Upper lobe of right lung (tissue), 1 donor: ENCODE measurements at places on chromosomes 2 and 18.
A peak's percentile ranks its signal among the peaks of the same experiment; 100 is the strongest.

DNA sequence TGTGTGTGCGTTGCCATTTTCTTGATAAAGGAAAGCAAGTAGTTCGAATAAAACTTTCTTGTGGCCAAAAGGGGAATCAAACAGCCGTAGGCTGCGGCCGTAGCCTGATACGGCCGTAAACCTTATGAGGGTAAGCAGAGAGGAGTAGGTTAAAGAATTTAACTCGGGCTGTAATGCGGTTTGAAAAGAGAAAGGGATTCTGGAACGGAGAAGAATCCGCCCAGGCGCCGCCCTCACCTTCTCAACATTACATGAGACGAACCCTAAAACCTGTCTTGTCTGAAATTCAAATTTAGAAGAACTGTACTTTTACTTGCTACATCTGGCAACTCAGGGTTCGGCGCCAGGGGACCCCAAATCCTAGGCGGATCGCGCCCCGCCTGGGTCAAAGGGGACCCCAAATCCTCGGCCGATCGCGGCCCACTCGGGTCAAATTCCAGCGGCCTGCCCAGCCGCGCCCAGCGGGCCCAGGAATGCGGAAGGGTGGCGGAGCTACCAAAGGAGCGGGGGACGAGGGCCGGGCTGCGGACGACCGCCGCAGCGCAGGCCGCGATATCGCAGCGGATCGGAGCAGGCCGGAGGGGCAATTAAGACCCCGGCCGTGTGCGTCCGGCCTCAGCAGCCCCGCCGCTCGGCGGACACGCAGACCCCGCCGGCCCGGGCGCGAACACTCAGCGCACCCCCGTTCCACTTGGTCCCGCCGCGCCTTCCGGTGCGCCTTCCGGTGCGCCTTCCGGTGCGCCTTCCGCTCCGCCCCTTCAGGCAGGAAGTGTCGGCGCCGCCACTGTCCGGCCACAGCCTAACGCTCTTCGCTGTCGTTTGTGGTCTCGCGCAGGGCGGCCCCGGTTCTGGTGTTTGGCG, at the start of gene MYL12B:
TSS of gene MYL12B (plus strand) at position 761 of the 861 bp plus-strand sequence. CDS start 10,766 bp downstream, outside the sequence.
- peak; percentile 94 for DNase-seq

- DNase-seq: no peak
These were observed 74.3 kb upstream of the TNP1 start for GRCh38 chr2:216934151-216934550.

DNA sequence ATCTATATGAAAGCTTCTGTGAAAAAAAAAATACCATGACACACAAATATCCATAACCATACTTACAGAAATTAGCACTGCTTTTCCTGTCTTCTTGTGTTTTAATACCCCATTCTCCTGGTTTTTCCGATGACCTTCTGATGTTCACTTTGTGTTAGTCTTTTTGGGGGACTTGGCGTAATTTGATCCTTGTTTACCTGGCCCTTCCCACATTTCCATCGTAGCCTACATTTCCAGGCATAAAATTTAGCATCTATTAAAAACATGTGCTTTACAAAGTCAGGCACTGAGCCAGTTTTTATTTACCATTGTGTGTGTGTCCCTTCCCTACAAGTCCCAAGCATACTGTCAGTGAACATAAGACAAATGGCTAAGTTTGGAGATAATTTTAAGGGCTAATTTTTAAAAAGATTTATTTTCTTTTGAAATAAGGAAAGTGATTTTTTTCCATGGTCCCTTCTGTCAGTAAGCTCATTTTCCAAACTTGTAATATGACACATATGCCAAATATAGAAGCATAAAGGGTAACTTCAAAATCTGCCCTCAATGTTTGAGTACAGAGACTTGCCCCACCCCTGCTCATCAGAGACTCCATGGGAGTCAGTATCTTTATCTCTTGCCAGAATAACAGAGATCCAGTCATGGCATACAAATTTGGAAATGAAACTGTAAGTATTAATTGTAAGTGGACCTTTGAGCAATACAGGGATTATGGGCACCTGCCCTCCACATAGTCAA, 27.3 kb downstream of the SESTD1 start:
- no peak for DNase-seq

GRCh38 chr2:66530651-66531050, 95.7 kb downstream of the MEIS1 start:
- no peak for DNase-seq

- no peak for DNase-seq
These were observed 23.6 kb upstream of the SLC9A4 start for GRCh38 chr2:102449370-102449974.

DNA sequence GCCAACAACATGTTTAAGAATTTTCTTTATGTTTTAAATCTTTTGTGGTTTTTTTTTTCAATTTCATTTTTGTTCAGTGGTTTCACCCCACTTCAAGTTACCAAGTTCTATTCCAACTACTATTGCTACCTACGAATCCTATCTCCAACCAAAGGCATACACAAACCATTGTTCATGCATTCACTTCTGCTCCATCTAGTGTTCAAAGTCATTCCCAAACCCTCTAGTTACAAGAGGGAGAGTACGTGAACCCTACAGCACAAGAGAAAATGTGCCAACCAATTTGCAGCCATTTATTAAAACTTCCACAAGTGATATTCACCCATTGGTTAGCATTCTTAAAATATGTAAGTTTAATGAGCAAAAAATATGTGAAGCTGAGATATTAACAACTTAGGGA, 295.1 kb upstream of the KYNU start:
- no peak for DNase-seq

- DNase-seq: no peak
These were observed 64.8 kb downstream of the IKZF2 start for GRCh38 chr2:213086571-213086970.

- DNase-seq: no peak
These were observed 29.2 kb downstream of the GPC1 start for GRCh38 chr2:240464514-240465241.

GRCh38 chr18:47163241-47163640, 12.9 kb downstream of the IER3IP1 start:
- DNase-seq: no peak

DNA sequence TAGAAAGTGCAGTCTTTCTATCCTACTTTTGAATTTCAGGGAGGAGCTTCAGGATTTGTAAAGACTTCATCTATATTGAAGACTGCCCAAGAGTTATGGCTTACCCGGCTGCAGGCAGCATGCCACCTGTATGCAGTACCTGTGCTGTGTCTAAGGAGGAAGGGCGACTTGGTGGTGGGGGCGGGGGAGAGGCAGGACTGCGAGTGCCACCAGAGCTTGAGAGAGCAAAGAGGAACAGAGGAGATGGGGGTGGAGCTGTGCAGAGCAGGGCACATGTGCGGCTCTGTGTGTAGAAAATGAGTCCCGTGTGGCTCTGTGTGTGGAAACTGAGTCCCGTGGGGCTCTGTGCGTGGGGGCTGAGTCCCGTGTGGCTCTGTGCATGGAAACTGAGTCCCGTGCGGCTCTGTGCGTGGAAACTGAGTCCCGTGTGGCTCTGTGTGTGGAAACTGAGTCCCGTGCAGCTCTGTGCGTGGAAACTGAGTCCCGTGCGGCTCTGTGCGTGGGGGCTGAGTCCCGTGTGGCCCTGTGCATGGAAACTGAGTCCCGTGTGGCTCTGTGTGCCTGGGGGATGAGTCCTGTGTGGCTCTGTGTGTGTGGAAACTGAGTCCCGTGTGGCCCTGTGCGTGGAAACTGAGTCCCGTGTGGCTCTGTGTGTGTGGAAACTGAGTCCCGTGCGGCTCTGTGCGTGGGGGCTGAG, 43.2 kb downstream of the LDLRAD4 start:
- peak; percentile 58 for DNase-seq

GRCh38 chr2:112566104-112566503, 18.3 kb upstream of the CHCHD5 start:
- DNase-seq: no peak

DNA sequence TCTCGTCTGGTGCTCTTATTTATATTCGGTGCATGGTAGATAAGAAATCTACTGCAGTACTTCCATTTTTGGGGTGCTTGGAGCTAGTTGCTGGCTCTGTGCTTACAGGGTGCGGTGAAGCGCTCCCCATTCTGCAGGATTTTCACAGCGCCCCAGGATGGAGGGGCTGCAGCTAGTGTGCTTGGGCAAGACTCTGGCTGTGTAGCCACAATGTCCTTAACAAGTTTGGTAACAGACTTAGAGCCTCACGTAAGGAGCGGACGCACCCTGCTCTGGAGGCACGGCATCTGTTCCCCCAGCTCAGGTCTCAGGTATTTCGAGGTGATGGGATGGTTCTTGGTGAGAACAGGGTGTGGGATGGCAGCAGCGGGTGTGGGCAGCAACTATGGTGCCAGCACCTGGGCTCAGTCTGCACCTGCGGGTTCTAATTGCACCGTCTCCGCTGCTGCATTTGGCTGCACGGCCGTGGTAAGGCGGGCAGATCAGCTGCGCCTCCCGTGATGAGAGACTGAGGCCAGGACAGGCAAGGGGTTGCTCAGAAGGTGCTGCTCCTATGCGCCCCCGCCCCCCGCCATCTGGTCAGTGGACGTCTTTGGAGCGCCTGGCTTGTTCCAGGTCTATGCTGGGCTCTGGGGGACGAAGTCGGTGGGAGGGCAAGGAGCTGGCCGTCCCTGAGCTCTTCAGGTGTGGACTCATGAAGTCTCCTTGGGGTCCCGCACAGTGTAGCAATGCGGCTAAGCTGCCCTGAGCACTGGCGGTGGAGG, 20.1 kb upstream of the ALLC start:
- DNase-seq: peak; percentile 47

DNA sequence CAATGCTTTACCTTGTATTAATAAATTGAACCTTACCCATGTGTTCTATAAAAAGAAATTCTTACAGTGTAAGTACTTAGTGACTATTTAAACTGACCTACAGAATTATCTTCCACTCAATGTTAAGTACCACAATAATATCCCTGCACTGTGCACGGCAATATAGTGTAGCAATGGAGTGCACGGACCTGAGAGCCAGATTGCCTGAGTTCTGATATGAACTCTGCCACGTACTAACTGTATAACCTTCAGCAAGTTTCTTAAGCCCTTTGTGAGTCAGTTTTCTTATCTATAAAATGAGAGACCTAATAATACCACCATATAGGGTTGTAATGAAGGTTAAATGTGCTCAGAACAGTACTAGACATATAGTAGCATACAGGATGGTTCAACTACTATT, 66.2 kb downstream of the GPR39 start:
- no peak for DNase-seq

DNA sequence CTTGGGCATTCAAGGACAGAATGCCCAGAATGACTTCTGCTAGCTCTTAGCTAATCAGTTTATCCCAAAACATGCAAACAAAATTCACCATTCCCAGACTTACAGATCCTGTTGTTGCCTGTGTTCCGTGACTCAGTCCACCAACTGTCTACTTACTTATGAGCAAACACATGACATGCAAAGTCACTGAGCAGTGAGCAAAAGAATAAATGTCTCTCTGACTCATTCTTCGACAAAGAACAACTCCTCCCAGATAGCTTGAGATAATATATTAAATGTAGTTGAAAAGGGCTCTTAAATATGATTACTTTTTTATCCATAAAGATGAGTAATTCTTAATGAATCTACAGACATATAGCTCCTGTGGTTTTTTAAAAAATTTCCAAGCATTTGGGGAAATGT, 9.0 kb upstream of the CREG2 start:
- no peak for DNase-seq

- no peak for DNase-seq
These were observed 102.2 kb downstream of the DLGAP1 start for GRCh38 chr18:4352746-4353551.

- no peak for DNase-seq
These were observed 7.6 kb upstream of the PLB1 start for GRCh38 chr2:28488083-28488830.

DNA sequence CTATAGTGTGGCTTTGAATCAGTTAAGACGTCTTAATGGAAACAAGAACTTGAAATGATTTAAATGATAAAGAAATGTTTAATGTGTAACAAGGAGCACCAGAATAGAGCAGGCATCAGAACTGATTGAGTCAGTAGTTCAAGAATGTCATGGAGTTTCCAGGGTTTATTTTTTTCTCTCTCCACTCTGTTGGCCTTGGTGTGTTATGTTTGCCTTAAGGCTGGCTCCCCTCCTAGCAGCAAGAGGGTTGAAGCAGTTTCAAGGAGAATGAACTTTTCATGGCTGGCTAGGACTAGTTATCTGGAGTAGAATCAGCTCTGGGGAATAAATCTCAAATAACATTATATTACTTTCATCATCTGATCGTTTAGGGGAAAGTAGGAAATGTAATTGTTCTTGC, 13.4 kb upstream of the GLS start:
- no peak for DNase-seq

GRCh38 chr18:79776674-79777073, 21.1 kb upstream of the KCNG2 start:
- DNase-seq: no peak

DNA sequence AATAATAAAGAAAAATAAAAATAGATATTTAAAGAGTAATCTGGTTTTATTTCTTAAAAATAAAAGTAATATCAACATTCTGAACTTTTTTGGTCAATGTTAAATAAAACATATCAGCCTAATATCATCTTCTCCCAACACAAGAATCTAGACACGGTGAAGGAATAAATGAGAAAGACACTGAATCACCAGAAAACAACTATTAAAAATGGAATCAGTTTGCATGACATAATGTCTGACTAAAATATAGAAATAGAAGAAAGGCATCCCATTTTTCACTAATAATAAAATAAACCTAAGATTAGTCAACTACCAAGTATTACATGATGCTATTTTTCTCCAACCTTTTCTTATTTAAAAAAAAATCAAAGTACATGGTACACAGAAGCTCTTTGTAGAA, 30.8 kb upstream of the TNFAIP6 start:
- DNase-seq: no peak

GRCh38 chr18:48715711-48716361, 177.0 kb downstream of the CTIF start:
- peak; percentile 77 for DNase-seq

GRCh38 chr2:7450833-7451190, 533.6 kb downstream of the RNF144A start:
- DNase-seq: no peak

DNA sequence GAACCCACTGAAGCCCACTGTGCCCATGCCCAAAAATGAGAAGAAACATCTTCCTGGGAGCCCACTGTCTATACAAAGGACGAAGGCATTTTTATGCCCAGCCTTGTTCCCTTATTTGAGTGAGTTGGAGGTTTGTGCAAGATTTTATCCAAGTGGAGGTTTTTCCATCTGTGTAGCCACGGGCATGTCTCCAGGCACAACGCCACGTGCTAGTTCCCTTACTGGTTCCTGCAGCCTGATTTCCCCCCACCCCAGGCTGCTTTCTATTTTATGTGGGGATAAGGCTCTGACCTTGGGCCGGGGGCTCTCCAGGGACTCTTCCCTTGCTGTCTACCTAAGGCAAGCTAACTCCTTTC, 22.2 kb upstream of the TXNL4A start:
- DNase-seq: no peak

DNA sequence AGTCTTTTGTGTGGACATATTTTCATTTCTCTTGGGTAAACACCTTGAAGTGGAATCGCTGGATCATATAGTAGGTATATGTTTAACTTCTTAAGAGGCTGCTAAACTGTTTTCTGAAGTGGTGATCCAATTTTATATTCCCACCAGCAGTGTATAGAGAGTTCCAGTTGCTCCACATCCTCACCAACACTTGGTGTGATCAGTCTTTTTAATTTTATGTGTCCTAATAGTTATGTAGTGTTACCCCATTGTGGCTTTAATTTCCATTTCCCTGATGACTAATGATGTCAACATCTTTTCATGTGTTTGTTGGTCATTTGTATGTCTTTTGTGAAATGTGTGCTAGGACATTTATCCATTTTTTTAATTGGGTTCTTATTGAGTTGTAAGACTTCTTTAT, 56.9 kb downstream of the DGKD start:
- no peak for DNase-seq
